ENCODE measurements at places on chromosomes 2 and 18.

GRCh38 chr18:78975292-78975691 is 4.3 kb upstream of the SALL3 start:
- DNase-seq: no peak

DNA sequence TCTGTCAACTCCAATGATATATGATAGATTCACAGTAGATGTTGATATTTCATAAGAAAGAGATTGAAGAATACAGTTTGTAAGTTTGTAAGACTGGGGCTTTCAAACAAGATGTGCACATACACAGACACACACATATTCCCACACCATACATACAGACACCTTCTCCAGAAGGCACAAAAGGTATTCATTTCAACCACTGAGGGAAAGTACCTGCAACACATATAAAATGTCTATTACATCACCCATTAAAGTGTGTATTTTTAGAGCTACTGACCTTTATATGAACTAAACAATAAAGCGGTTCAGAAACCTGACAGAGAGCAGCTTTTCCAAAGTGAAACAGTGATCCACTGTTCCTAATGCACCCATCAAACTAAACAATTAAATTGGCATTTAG is 53.3 kb downstream of the CCDC148 start:
- no peak for DNase-seq

DNA sequence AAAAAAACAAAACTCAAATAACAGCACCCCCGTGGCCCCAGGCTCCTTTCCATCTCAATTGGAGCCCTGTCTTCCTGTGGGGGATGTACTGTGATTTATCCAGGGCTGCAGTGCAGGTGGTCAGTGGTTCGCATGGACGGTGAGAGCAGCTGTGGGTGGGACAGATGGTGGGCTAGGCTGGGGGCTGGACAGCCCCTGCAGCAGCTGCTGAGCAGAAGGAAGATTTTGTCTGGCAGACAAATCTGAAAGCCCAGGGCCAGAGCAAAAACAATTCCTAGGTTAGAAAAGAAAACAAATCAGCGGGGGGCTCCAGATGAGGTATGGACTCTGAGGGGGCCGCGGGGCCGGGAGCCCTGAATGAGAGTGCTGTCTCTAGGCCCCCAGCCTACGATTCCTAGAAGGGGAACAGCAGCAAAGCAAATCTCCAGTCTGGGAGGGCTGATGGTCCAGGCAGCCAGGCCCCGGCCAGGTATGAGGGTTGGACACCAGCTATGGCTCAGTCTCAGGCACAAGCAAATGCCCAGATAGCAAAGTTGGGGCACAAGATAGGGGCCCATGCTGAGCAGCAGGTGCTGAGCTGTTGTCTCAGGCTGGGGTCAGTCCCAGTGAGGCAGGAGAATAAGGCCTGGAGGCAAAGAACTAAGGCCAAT is 45.4 kb downstream of the SOWAHC start:
- DNase-seq: no peak

GRCh38 chr18:5106730-5107129 is 90.3 kb downstream of the AKAIN1 start:
- no peak for DNase-seq

DNA sequence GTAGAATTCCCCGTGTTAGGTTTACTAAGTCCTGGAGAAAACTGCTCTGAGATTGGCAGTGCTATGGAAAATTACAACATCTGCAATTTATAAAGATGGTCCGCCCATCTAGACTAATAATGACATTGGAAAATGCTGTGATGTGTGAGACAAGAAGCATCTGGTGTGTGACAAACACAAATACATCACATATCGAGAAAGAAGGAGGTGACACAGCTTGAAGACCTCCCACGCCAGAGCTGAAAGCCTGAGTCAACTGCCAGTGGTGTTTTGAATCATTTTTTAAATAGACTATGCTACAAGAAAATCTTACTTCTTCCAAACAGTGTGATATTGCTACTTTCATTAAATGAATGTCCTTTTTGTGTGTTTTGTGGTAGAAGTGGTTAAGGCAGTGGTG is 8.6 kb upstream of the ANO7 start:
- no peak for DNase-seq

GRCh38 chr2:29749041-29749440 is 172.3 kb downstream of the ALK start:
- no peak for DNase-seq

- DNase-seq: no peak
These were observed 336.5 kb upstream of the MMADHC start for GRCh38 chr2:149924028-149924427.

GRCh38 chr2:69612707-69613106 is 30.8 kb downstream of the AAK1 start:
- no peak for DNase-seq

GRCh38 chr18:73961804-73962203 is 185.8 kb downstream of the FBXO15 start:
- no peak for DNase-seq

DNA sequence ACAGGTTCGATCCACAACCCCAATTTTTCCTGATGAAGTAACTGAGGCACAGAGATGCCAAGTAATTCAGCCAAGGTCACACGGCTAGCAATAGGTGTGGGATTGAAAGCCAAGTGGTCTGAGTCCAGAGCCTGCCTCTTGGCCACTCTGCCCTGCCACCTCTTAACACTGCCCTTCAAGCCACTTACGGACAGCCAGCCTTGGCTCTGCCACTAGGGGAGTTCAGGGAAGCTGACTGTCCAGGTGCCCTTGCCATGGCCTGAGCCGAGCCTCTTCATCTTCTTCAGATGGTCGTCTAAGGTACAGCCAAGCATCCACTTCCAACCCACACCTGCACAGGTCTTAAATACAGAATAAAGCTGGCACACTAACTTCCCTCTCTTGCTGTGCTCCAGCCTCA is 99.3 kb upstream of the GPR45 start:
- DNase-seq: no peak

DNA sequence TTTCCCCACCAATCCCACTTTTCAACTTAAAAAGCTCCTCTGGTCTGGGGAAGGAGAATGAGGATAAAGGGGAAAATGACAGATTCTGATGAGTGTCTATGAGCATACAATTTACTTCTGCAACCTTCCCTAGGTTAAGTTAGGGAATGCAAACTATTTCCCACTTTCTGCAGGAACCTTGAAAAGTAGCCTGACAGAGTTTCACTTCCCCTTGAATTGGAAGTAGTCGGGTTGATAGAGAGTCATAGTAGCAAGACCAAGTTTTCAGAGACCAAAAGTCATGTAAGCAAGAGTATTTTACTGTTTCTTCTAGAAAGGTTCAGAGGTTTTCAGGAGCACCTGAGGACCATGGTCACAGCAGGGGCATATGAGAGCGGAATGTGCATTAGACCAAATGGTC is 815.1 kb downstream of the CPS1 start:
- DNase-seq: no peak
